Left cardiac atrium (tissue), 4 donors: ENCODE measurements at places on chromosomes 11 and 22.

DNA sequence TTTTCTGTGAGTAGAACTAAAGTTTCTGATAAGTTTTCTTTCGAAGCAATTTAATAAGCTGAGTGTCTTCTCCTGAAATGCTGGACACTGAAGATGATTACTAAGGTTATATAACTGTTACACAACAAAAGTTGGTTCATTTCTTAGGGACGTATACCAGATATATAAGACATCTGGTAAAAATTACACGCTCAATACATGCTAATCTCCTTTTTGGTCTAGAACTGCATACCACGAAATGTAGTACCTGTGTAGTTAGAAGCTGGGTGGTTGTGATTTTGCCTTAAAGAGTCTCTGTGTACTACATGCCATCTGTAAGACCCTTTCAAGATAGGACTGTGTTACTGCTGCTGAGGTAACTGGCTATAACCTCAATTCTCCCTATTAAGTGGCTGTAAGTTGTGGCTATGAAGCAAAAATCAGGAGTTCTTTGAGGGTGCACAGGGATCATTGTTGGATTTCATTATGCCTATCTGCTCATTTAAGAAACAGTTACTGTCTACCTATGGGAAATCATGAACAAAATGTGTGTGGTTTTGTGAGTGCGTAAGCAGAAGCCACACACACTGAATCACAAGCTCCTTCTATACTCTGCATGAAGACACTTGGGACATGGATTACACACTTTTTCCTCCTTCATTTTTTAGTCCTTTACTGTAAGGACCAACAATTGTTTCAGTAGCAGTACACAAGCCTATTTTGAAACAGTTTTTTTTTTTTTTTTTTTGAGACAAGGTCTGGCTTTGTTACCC lies 195.9 kb downstream of the SWAP70 start:
- DNase-seq, result no peak

GRCh38 chr11:111525456-111525855 lies 10.9 kb downstream of the HOATZ start:
- DNase-seq, result no peak

DNA sequence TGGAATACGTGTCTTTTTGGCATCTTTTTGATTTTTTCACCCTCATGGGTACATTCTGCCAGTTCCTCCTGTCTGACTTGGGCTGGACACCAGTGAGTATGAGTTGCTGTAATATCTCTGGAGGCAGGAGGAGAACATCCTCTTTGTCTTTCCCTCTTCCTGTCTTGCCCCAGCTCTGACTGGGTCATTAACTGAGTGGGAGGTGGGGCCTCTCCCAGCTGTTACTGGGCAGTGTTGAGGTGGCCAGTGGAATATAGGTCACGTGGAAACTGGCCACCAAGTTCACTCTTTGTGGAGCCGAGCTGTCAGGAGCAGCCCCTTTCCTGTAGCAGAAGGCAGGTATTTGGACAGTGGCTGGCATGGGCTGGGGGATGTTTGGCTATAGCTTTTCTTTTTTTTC lies 2.2 kb downstream of the GLB1L2 start:
- DNase-seq, result no peak

DNA sequence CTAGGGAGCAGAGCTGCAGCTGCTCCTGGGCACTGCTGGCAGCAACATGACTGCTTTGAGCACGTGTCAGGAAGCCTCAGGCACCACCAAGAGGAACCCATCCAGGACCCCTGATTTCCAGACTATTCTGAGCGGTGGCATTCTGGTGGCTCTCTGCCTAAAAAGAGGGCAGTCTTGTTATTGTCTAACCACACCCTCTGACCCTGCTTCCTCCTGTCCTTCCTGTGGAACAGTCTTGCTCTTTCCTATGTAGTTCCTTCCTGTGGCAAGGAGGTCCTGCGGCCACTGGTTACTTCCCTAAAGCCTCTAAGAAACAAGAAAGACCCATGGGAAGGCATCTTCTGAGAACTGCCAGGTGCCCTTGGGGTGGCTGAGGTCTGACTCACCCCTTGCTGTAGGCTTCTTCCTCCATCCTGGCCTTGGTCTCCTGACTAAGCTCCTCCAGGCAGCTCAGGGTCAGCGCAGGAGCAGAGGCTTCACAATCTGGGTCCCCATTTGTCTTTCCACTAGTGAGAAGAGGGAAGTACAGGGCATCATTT lies 13.1 kb upstream of the LYVE1 start:
- peak; percentile 44 for DNase-seq

GRCh38 chr11:65821107-65821506 lies 12.7 kb upstream of the SNX32 start:
- no peak for DNase-seq

- no peak for DNase-seq
Observed at GRCh38 chr11:131982154-131982553, 611.7 kb downstream of the NTM start.

DNA sequence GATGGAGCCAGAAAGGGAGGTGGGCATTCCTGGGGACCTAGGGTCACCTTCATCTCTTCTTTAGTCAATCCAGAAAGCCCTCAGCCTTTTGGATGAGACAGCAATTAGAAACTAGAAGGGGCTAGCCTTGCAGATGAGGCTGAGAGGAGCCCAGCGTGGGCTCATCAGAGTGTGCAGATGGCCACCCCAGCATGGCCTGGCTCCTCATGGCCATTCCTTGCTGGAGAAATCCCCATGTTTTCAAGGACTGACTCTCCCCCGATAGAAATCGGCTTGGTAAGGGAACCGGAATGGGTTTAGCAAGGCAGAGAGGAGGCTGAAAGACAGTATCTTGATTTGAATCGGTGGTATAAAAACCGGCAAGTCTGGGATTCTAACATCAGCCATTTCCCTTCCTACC lies 274.6 kb downstream of the BUD13 start:
- no peak for DNase-seq

GRCh38 chr22:47286590-47286989 lies 524.1 kb downstream of the TBC1D22A start:
- no peak for DNase-seq

GRCh38 chr11:21258414-21258813 lies 589.0 kb downstream of the NELL1 start:
- DNase-seq, result no peak

DNA sequence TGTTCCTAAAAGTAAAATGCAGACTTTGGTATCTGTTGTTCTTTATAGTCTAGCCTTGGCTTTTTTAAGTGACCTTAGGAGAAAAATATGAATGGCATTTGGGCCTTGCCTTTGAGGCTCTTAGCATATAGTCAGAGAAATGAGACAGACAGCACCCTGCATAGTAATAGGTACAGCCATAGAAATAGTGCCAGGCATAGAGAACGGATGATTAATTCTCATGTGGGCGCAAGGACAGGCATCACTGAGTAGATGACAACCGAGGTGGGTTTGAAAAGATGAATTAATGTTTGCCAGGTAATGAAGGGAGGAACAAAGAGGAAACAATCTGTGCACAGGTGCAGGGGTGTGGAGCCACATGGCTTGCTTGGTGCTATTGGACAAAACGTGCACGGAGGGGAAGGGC lies 90.5 kb downstream of the BMAL1 start:
- no peak for DNase-seq

DNA sequence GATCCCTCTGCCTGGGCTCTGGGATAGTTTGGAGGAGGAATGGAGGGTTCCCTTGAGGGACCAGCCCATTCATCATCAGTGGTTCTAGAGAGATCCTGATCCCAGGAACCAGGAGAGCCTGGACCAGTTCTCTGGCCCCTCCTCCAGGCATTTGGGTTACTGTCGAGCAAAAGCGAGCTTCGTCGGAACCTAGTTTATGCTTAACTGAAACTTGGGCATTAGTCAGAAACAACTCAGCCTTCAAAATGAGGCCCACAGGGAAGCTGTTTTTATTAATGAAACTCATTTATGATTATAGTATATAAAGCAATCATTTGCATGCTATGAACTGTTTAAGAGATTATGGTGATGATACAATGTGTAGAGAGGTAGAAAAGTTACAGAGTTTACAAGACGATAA lies 61.4 kb downstream of the LIF start:
- DNase-seq, result no peak

GRCh38 chr22:50584106-50585096 lies 1.8 kb upstream of the CHKB start:
- DNase-seq, result no peak

DNA sequence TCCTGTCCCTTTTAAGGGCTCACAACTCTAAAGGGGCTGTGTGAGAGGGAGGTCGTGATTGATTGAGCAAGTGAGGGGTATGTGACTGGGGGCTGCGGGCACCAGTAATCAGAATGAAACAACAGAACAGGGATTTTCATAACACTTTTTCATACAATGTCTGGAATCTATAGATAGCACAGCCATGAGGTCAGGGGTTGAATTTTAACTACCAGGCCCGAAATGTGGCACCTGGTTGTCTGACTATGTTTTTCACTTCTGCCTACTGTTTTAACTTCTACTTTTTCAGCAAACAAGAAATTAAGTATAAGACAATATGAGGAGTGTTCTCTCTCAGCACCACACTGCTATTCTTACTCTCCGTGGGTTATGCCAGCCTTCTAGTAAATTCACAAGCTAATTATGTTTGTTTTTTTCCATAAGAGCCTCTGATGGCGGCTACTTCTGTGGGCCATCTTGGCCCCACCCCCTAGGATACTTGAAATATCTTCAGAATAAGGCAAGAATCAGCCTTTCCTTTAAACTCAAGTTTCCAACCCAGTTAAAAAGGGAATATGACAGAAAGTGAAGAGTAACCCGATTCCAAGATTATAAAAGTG lies 552.8 kb upstream of the CHORDC1 start:
- no peak for DNase-seq

DNA sequence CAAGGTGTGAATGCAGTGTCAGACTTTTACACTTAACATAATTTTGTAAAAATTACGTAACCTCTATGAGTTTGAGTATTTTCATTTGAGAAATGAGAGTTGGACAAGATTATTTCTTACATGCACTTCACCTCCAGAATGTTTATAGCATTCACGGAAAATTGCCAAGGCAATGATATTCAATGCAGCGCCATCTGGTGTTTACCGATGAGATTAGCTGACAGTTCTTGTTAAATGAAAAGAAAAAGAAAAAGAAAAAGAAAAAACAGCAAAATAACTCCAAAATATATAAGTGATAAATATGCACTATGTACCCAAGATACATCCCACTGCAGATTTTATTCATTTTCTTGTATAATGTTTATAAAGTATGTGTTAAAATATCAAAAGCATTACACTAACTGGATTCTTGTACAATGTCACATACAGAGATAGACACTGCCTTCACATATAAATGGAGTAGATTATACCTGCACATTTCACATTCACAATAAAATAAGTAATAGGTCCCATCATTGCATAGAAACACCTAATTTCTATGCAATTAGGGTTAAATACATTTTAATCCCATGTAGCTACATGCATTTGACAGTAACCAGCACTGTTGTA lies 976.3 kb upstream of the FAT3 start:
- DNase-seq, result no peak
